Esophagus muscularis mucosa (tissue), 4 donors: ENCODE measurements at places on chromosomes 12 and 14.
A peak's percentile ranks its signal among the peaks of the same experiment; 100 is the strongest.

- no peak for DNase-seq
Measured at GRCh38 chr12:123750159-123750656, 11.9 kb upstream of the DNAH10 start.

GRCh38 chr14:78631551-78631950, 461.4 kb downstream of the NRXN3 start:
- DNase-seq: no peak

DNA sequence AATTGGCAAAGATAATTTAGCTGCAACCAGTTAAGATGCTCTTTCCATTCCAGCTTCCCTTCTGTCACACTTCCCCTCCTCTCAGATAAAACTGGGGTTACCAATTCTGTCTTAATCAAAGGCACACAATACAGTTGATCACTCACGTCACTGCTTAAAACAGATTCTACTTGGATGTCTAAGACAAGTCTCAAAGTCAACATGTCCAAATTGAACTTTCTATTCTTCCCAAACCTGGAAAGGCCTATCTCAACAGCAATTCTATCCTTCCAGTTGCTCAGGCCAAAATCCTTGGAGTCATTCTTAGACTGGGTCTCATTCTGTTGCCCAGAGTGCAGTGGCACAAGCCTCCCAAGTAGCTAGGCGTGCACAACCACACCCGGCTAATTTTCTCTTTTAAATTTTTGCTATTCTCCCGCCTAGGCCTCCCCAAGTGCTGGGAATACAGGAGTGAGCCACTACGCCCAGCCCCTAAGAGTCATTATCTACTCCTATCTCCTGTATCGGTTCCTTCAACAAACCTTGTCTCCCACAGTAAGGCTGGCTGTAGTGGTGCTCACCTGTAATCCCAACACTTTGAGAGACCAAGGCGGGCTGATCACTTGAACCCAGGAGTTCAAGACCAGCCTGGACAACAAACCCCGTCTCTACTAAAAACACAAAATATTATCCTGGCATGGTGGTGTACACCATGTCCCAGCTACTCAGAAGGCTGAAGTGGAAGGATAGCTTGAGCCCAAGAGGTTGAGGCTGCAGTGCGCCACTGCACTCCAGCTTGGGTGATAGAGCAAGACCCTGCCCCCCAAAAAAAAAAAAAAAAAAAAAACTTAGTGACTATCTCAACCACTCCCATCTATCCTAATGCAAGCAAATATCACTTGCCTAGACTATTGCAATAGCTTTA, 4.7 kb downstream of the RPS29 start:
- no peak for DNase-seq

DNA sequence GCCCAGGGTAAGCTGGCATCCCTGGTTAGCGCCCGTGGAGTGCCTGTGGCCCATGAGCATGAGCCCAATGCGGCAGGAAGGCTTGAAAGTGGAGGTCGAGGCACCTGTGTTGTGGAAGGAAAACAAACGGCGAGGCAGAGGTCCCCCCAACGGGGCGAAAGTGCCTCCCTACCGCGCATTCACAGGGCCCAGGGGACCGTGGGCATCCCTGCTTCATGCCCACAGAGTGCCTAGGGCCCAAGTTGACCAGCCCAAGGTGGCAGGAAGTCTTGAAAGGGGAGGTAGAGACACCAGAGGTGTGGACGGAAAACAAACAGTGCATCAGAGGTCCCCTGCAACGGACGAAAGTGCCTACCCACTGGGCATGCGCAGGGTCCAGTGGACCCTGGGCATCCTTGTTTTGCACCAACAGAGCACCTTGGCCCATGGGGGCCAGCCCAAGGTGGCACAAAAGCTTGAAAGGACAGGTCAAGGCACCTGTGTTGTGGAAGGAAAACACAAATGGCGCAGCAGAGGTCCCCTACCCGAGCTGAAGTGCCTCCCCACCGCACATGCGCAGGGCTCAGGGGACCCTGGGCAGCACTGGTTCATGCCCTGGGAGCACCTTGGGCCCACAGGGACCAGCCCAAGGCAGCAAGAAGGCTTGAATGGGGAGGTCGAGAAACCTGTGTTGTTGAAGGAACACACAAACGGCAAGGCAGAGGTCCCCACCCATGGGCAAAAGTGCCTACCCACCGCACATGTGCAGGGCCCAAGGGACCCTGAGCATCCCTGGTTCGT, 377.5 kb downstream of the ALG10 start:
- DNase-seq: peak; percentile 84

GRCh38 chr12:6277982-6278438, 32.5 kb upstream of the PLEKHG6 start:
- DNase-seq: no peak

DNA sequence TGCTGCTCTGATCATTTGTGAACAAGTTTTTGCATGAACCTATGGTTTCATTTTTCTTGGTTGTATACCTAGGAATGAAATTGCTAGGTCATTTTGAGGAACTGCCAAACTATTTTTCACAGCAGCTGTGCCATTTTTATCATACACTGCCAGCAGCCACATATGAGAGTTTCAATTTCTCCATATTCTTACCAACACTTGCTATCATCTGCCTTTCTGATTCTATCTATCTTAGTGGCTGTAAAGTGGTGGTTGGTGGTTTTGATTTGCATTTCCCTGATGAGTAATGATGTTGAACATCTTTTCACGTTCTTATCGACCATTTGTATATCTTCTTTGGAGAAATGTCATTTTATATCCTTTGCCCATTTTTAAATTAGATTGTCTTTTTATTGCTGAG, 146.1 kb downstream of the C12orf75 start:
- DNase-seq: no peak

- no peak for DNase-seq
Measured at GRCh38 chr14:46940611-46941010, 289.0 kb upstream of the RPL10L start.

DNA sequence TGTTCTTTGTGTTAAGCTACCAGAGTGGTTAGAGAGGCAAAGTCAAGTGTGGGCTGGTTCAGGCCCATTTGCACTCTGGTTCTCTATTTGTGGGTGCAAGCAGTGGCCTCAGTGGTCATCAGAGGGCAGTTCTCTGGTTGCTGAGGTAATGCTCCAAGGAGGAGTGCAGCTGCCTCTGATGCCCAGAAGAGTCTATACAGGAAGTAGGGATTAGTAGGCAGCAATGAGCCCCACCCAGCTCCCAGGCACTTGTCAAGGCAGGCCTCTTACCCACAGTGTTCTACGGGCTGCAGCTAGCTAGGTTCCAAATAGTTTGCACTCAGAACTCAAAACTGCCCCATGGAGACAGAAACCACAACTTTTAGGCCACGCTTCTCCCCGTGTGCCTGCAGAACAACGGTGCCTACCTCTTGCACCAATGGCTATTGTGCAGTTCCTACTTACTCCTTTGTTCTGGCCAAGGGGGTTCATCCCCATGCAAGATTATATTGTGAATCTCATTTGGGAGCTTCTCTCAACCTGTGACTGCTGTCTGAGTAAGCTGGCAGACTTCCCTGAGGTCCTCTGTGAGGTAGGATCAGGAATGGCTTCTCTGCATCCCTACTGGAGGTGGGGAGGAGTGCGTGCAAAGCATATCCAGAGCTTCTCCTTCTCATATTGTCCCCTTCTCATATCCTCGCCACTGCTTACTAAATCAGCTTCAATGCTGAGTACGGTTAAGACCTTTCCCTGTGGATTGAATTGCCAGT, 410.3 kb upstream of the LMO3 start:
- no peak for DNase-seq
